Muscle of back (tissue), 13 donors: ENCODE measurements at places on chromosomes 7 and 10.

- DNase-seq, result no peak
These were observed 15.9 kb downstream of the PRKG1 start for GRCh38 chr10:51090190-51090589.

GRCh38 chr7:47782022-47782421 lies 166.2 kb downstream of the PKD1L1 start:
- no peak for DNase-seq

GRCh38 chr7:41118486-41118885 lies 584.4 kb downstream of the INHBA start:
- no peak for DNase-seq

DNA sequence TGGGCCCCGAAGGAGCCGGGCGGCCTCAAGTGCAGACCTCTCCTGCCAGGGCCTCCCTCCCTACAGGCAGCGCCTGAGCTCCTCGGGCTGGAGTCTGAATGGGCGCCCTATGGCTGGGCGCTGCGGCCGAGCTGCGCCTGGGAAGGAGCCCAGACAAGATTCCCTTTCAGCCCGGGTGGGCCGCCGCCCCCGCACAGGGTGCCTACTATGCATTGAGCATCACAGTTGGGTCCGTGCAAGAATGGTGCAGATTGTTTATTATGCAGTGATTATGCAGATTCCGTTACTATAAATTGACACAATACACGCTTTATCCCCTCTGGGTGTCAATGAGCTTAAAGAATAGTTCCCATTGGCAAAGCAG lies 77.2 kb upstream of the PDGFA start:
- no peak for DNase-seq

DNA sequence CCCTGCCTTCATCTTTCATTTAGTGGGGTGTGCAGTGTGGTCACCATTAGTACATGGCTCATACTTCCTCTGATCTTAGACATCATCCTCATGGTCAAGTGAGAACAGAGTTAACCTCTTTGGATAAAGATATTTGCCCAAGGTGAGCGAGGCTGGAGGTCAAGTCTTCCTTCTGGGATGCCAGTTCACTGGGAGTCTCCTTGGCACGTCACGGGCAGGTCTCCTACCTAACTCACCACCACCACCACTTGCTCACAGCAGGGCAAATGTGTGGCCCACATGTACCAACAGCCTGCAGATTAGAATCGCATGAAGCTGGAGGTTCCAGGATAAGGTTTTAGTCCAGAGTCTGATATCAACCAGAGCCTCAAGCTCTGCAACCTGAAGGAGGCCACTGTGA lies 164.6 kb downstream of the USP6NL start:
- DNase-seq, result no peak

DNA sequence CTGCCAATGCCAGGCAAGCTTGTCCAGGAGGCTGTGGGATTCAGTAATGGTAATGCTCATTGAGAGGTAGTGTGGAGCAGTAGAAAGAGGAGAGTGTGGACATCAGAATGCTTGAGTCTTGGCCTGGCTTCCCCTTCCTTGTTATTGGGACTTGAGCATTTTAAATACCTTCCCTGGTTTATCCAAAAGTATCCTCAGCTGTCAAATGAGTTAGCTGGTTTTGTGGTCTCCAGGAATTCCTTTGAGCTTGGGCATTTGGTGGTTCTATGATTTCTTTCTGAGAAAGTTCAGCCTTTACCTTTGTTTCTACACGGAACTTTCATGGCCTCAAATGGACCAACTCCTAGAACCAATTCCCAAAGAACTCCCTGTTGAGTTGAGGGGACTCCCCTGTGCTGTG lies 264.3 kb downstream of the PTEN start:
- no peak for DNase-seq

DNA sequence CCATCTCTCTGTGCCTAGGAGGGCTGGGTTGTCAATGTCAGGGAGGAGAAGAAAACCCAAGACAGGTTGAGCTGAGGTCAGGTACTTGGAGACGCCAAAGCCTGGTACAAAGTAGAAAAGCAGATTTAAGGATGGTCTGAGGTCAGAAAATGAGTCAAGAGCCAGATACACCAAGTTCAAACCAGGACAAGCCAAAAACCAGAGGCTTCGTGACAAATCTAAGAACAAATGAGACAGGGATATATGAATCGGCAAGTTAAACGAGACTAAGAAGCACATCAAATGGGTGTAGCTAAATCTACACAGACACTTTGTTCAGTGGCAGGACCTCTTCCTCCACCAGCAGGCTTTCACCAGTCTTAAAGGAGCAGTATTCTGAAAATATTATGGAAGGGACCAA lies 34.2 kb downstream of the C7orf33 start:
- no peak for DNase-seq

- no peak for DNase-seq
These were observed 74.5 kb upstream of the VKORC1L1 start for GRCh38 chr7:65798111-65799075.

DNA sequence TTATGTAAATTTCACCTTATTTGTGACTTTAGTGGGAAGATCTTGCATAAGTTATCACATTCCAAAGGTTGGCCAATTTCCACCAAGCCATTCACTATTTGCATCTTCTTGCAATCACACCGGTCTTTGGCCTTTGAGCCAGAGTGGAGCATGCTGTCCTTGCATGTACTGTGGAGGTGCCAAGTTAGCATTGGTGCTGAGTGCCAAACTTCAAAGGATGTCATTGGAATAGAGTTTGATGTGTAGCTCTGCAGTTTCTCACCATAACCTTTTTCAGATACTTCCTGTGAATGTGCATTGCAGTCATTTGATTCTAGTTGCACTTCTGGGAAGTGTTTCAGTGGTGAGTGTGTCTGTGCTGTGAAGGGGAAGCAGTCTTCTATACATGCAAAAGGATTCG lies 620.6 kb downstream of the SUGCT start:
- no peak for DNase-seq

- no peak for DNase-seq
These were observed 28.4 kb downstream of the MPLKIP start for GRCh38 chr7:40105879-40106473.
